ENCODE measurements at places on chromosomes 1 and 21.

DNA sequence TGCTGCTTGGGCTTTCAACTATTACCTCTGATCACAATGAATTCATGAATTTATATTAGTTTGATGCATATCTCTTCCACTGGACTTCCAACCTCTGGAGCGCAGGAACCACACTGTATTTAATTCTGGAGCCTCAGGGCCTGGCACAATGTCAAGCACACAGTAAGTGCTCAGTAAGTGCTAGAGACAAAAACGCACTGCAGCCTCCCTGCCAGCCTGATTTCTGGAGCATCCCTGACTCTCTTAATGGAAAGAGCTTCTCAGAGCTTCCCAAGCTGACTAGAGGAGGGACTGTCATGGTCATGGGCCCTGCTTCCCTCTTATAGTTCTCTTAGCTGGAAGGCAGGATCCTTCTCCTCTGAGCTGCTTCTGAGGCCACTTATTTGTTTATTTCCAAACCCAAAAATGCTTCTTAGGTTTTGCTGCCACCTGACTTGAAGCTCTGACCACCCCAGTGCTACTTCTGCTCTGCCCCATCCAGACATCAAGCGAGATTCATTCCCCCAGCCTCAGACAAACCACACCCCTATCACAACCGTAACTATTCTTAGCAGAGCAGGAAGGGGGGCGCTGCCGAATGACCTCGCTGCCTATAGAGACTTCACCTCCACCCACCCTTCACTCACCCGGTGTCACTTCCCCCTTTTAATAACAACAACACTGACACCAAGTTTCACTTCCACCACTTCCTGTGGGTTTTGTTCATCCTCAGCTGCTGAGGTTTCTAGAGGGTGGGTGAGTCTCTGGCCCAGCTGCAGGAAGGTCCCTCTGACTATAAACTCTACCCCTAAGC, 33.6 kb downstream of the NUAK2 start:
- DNase-seq, result peak; percentile 90

DNA sequence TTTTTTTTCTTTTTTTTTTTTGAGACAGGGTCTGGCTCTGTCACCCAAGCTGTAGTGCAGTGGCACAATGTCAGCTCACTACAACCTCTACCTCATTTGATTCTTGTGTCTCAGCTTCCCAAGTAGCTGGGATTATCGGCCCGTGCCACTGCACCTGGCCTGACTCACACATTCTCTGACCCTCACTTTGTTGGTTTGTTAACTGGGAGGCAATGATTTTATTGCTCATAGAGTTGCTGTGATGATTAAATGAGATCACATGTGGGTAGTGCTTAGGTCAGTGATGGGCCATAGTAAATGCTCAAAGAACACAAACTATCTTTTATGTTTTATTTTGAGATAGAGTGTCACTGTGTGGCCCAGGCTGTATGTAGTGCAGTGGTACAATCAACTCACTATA, 47.3 kb upstream of the SSBP3 start:
- no peak for DNase-seq

- no peak for DNase-seq
Measured at GRCh38 chr1:203516184-203516583, 22.2 kb downstream of the OPTC start.

GRCh38 chr1:64502083-64502482, 32.2 kb downstream of the CACHD1 start:
- DNase-seq, result no peak

- DNase-seq, result no peak
Measured at GRCh38 chr1:230166366-230167132, 99.5 kb downstream of the GALNT2 start.

- DNase-seq, result no peak
Measured at GRCh38 chr1:201463071-201463552, 5.9 kb downstream of the PHLDA3 start.

DNA sequence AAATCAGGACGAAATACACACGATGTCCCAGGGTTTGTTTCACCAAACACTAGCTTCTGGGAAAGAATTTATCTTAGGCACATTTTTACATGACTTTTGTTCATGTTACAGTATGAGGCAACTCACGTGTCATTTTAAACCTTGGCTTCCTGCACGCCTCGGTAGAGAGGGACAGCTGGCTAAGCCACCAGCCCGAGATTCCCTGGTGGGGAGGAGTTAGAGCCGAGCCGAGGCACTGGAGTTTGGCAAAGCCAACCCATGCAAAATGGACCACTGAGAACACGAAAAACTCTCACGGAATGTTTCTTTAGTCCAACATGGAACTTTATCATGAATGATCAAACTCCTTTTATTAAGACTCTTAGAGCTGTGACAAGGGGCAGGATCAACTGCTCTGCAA, 240.0 kb downstream of the DYRK1A start:
- DNase-seq, result no peak

- no peak for DNase-seq
Measured at GRCh38 chr1:153852170-153852569, 70.6 kb downstream of the GATAD2B start.

GRCh38 chr1:6582370-6582769, 2.6 kb downstream of the ZBTB48 start:
- no peak for DNase-seq

DNA sequence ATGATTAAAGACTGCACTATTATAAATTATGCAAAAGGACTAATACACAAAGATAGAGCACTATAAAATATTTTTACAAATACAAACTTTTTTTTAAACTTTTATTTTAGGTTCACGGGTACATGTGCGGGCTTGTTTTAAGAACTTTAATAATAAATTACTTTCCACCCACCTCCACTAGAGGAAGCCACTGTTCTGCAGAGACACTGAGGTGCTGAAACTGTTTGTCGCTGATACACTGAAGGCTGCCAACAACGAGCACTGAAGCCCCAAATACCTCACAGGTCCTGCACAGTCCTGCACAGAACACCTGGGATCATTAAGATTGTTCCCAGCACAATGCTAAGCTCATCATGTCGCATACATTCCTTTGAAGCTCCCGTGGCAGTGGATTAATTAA, 19.9 kb downstream of the COA6 start:
- DNase-seq, result no peak

DNA sequence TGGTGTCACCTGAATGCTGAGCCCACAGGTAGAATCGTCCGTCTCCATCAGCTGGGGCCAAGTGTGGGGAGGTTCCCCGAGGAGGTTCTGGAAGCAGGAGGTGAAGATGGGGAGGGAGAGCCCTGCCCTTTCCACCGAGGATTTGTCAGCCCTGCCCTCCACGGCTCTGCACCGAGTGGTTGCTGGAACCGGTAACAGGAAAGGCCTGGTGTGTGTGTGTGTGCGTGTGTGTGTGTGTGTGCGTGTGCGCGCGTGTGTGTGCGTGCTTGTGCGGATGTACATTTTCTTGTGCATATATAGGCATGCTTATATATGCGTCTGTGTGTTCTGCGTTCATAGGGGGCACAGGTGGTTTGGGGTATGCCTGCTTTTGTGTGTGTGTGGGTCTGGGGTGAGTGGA, 3.5 kb downstream of the NBL1 start:
- no peak for DNase-seq

DNA sequence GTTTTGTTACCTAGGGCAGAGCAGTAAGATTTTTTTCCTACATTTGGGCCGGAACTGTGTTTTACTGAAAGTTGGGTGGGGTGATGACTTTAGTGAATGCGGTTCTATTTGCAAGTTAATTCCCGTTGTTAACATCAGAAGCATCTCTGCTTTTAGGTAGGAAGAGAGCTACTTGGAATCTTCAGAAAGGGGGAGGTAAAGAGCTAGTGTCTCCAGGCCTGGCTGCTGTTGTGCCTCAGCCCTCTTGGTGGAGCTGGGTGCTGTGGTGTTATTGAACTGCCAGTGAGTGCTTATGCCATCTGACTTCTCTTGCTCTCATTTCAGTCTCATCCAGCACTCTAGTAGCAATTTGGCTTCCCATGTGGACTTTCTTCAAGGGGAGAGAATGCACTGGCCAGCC, 3.4 kb downstream of the KDM4A start:
- peak; percentile 14 for DNase-seq

DNA sequence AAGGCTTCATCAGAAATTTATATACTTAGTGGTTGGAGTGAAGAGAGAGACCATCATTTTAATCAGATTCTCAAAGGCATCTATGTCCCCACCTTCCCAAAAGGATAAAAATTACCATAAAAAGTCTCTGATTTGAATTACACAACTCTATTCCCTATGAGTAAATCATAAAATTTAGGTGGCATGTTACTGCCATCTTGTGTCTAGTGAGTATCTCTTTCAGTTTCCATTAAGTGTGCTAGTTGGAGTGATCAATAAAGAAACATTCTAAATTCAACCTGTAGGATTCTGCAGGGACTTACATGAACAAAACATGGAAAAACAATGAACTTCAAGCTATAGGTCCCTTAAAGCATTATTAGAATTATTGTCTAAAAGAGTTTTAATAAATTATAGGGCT, 655.4 kb downstream of the LTN1 start:
- no peak for DNase-seq

- no peak for DNase-seq
Measured at GRCh38 chr21:43015906-43016540, 41.7 kb downstream of the PKNOX1 start.

- DNase-seq, result no peak
Measured at GRCh38 chr1:226506921-226507320, 41.6 kb upstream of the STUM start.

GRCh38 chr1:196651637-196652215, at the start of gene CFH:
CFH (plus strand) TSS chr1:196652043; CDS start chr1:196652118, 75 bp downstream.
- DNase-seq, result peak; percentile 60

GRCh38 chr1:36324353-36324703, 883 bp upstream of the EVA1B start:
- DNase-seq, result no peak

- DNase-seq, result peak; percentile 25
Measured at GRCh38 chr1:93262645-93263044, 82.1 kb downstream of the CCDC18 start.

DNA sequence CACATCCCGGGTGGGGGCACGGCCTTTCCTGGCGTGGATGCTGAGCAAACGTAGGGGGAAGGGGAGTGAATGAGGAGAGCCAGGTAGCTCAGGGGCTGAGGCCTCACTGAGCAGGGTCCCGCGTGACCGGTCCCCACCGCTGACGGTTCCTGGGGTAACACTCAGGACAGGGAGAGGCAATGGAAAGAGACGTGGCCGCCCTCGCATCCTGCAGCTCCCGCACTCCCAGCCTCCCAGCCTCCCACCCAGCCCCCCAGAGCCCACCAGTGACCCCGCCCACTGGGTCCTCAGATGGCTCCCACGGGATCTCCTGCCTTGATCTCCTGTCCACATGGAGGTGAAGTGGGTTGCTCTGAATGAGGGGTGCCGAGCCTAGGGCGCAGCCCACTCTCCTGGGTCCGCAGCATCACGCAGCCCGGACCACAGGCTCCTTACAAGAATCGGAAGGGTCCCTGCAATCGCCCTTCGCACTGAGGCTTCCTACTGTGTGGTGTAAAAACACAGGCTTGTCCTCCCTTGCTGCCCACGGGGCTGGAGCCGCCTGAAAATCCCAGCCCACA, 2.4 kb downstream of the TSPEAR start:
- no peak for DNase-seq

DNA sequence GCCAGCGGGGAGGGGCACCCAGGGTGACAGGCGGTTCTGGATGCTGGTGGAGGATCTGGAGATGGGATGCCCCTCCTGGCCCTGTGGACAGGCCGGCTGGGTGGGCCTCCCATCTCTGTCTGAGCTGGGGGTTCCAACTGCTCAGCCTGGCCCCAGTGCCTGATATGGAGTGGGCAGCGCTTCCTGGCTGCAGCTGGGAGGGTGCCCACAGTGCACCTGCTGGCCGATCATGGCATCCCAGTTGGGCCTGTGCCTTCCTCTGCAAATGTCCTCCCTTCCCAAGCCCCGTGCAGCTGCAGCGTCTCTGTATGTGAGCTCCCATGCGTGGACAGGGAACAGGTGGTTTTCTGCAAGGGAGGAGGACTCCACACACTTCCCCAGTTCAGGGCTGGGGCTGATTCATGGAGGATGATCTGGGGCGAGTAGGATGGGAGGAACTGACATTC, 2.1 kb downstream of the PFKL start:
- DNase-seq, result no peak

DNA sequence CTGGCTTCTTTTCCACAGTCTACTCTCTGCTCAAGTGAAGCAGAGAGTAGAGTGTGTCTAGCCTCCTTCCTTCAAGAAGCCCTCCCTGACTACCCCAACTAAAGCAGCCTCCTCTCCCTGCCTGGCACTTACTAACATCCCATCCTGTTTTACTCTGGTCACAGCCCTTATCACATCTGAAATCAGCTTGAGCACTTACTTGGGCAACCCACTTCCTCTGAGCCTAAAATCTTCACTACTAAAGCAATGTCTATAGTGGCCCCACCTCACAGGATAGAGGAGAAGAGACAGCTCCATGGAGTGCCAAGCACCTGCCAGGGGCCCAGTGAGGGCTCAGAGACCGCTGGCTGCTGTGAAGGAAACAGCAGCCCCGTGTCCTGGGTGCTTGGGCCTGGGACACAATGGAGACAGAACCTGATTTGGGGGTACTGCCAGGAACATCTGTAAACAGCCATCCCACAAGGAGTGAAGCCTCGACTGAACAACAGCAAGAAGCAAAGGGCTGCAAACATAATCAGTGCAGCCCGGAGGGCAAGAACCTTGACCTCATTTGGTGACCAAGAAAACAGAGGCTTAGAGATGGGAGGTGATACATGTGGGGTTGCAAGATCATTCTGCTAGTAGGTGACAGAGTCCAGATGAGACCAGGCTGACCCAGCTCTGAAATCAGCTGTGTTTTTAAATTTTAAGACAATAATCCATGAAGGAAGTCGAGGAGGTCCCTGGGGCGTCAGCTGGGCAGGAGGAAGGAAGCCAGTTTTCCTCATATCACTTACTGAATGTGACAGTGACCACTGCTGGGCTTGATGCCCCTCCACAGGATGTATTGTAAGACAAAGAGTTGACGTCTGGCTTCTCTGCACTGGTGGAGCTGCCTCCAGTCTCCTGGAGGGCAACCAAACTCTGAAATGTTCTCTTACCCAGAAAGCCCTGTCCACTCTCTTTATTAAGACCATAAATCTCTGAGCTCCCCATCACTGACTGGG, 710.6 kb downstream of the MATN1 start:
- peak; percentile 34 for DNase-seq

- no peak for DNase-seq
Measured at GRCh38 chr1:205048382-205048781, 5.4 kb downstream of the CNTN2 start.

DNA sequence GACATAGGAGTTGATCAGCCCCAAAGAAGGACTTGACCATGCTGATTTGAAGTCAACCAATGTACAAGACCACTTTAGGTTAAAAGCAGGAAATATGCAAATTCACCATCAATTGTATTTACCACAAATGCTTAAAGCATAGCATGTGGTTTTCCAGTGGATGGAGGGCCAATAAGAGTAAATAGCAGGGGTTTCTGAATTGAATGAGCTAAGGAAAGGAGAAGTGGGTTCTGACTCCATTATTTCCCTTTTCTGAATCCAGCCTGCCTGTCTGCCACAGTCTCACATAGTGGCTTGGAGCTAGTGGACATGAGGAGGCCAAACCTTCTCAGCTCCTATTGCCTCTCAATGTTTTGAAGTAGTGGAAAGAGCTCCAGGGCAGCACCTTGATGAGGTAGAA, 7.2 kb upstream of the TNFSF18 start:
- no peak for DNase-seq

Data from DND-41 (cell line).